ENCODE measurements at places on chromosomes 7 and 10. TPM values are rescaled to one million over a fixed set of nuclear protein-coding genes. Genes with fewer than 3 reads are reported as not detected.

Gene SPDYE8
- 0.12 TPM for polyA plus RNA-seq

Gene IGFBP1
- polyA plus RNA-seq, result not detected

Gene CRHR2
- not detected for polyA plus RNA-seq

Gene COL26A1
- not detected for polyA plus RNA-seq

Gene MCM10
- polyA plus RNA-seq, result 0.13 TPM

Gene GATA3
- polyA plus RNA-seq, result 52.1 TPM

Gene SAMD8
- 9.8 TPM for polyA plus RNA-seq

Gene CYP2E1
- polyA plus RNA-seq, result 0.18 TPM

Gene NFKB2
- 5.0 TPM for polyA plus RNA-seq

Gene TUBAL3
- polyA plus RNA-seq, result not detected

Data from immature natural killer cell (primary cell).